ENCODE measurements at places on chromosomes 7 and 10. TPM values are rescaled to one million over a fixed set of nuclear protein-coding genes. Genes with fewer than 3 reads are reported as not detected.

GRCh38 chr7:55396233-55396785 is 31.2 kb downstream of the LANCL2 start:
- DNase-seq, result no peak

DNA sequence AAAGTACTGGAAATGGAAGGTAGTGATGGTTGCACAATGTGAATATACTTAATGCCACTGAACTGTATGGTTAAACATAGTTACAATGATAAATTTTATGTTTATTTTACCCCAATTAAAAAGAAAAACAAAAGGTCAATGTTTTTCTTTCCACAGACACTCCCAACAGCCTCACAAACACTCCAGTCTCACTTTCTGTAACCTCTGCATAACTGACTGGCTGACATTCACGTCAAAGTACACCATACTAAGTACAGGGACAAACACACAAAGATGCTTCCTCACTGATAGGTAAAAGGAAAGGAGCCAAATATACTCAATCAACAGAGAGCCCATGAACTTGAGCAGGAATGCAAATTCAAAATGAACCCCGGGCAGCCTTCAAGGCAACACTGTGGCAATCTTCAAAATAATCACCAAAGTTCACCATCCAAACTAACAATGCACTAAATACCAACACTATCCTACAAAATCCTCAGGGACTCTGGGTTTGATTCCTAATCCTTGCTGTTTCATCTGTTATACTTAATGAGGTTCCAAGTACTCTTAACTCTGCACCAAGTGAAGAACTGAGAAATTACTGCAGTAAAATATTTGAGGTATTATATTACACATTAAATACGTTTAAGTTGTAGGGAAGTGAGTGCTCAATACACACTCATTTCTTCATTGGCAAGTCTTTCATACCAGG is 90.8 kb downstream of the ARMH3 start:
- no peak for DNase-seq

DNA sequence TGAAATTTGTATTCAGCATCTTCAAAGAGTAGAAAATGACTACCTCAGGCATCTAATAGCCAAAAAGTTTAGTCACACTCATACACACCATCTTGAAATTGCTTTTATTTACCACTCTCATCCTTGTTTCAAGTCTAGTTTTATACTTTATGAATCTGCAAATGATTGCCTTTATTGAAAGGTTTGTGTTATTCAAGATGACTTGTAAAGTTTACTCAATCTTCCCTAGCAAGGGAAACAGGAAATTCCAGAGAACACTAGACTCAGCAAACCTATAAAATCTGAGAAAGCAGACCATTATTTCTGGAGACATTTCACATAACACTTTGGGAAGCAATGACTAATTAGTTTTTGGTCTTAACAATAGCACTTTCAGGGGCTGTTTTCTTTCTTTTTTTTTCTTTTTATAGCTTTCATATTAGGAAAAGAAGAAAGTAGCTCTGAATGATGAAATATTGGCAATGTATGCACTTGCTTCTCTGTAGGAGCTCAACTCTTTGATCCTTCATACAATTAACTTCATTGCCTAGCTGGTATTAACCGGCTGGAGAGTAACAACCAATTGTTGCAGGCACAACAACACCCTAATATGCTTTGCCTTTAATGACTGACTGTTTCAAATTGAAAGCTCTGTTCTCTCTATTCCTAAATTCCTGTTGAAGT is 68.9 kb upstream of the HDAC9 start:
- no peak for DNase-seq

AKAP9 gene
- 41.5 TPM for total RNA-seq

GRCh38 chr10:95414844-95415485 is 124.2 kb upstream of the PDLIM1 start:
- no peak for DNase-seq

UCMA gene
- not detected for total RNA-seq

GRCh38 chr7:145431834-145432233 is 596.0 kb upstream of the TPK1 start:
- DNase-seq, result no peak
